HFFc6 (cell line): ENCODE measurements at places on chromosomes 3 and 15.

GRCh38 chr3:193593668-193594030, 641 bp downstream of the OPA1 start:
- DNase-seq: peak; percentile 11

GRCh38 chr15:56174649-56175048, 69.0 kb downstream of the RFX7 start:
- no peak for DNase-seq

- peak; percentile 82 for DNase-seq
Observed at GRCh38 chr3:185200639-185201038, 47.8 kb upstream of the C3orf70 start.

DNA sequence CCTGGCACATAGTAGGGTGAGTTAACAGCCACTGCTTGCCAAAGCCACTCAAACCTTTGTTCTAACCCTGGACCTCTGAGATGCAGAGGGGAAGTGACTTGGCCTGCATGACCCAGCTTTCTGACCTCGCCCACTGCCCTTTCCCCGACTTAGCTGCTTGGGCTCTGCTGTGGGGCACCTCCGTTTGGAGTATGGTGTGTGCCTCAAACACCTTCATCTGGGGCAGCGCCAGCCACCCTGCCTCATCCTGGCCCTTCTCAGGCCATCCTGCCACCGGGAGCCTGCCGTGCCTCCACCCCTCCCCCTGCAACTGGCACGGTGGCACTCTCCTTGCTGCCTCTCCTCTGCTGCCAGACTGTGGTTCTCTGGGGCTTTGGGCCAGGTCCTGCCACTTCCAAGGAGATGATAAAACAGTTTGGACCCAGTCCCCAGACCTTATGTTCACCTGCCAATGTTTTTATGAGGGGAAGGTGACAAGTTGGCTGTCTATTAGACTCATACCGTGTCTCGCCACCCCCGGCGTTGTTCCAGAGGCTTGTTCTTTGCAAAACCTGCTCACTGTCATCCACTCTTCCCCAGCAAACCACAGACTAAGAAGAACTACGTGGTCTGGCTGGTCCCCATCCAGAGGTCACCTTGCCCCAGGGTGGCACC, 32.2 kb downstream of the SLC6A6 start:
- DNase-seq: no peak

GRCh38 chr3:110528305-110529121, 543.1 kb upstream of the NECTIN3 start:
- DNase-seq: no peak

GRCh38 chr3:123464211-123464610, 15.3 kb upstream of the ADCY5 start:
- no peak for DNase-seq

DNA sequence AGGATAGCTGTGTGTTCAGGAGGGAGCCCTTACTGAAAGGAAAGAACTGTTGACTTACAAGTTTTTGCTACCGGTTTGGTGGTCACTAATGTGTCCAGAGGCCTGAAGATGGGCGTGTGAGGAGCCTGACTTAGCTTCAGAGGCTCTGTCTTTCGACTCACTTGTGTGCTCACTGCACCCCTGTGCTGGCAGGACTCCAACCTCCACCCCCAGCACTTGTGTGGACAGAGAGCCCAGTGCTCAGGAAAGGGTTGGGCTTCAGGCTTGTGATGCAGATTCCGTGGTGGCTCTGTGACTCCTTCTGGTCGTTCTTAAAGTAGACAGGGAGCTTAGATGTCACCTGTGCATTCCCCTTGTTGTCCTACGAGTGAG, 100.9 kb downstream of the PGPEP1L start:
- peak; percentile 15 for DNase-seq

DNA sequence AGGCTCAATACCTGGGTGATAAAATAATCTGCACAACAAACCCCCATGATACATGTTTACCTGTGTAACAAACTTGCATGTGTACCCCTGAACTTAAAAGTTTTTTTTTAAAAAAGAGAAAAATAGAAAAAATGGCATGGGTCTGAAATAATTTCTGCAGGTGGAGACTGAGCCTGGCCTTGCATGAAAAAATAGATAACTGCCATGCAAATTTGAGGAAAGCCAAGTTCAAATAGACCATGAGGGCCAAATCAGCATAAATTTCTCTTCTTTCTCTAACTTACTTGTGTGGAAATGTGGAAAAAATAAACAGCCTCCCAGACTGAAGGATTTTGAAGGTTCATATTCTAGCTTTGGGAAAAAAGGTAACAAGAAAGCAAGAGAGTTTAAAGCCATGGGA, 744 bp upstream of the ACKR4 start:
- no peak for DNase-seq

DNA sequence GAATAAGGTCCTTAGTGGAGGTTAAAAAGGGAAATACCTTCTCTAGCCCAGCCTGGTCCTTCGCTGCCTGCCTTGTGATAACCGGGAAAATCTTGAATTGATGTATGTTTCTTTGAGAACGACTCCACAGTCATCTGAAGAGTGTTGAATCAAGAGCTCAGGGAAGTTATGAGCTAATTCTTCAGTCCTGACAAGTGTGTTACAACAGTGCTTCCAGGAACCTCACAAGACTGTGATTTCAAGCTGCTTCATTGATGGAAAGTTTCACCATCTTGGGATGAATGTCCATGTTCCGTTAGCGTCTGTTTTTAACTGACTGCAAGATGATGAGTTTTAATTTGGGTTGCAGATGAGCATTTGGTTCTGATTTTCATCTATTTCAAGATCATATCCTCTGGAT, 12.4 kb downstream of the TMEM41A start:
- DNase-seq: no peak

GRCh38 chr3:58746758-58747157, 80.2 kb upstream of the FAM3D start:
- no peak for DNase-seq

GRCh38 chr3:45095916-45096526, 50.2 kb downstream of the CDCP1 start:
- DNase-seq: no peak

- peak; percentile 77 for DNase-seq
Observed at GRCh38 chr3:45915518-45916231, 27.6 kb upstream of the CXCR6 start.

GRCh38 chr3:133891662-133892378, 3.9 kb downstream of the RAB6B start:
- no peak for DNase-seq

GRCh38 chr15:82537351-82537908, 2.8 kb downstream of the RPS17 start:
- no peak for DNase-seq

- peak; percentile 95 for DNase-seq
Observed at GRCh38 chr3:149339931-149340309, 6.5 kb upstream of the TM4SF18 start.

DNA sequence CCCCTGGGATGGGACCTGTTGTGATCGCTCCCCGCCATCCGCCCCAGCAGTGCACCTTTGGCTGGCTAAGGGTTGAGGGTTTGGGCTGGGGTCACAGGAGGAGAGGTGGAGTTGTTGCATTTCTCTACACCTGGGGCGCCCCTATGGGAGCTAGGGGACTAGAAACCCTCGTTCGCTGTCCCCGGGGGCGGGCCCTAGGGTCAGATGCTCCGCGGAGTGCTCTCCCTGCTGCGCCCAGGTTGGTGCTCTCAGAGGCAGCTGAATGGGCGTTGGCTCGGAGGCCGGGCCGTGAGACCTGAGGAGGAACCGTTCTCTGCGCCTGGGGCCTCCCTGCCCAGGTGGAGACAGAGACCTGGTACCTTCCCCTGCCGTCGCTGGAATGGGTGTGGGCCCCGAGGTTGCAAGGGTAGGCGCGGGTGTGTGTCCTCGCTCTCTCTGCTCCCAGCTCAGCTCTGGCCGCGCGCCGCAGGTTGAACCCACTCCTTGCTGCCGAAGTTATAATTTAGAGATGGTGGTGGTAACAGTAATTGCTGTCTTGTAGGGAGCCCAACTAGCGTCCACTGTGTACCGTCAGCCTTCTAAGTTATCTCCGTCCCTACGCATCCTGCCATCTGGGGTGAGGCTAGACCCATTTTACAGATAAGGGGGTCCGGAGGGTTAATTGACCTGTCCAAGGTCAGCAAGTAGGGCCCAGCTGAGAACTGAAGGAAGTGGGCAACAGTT, 965 bp downstream of the FLNB start:
- DNase-seq: no peak

- no peak for DNase-seq
Observed at GRCh38 chr3:43689766-43690399, 855 bp upstream of the ABHD5 start.

- peak; percentile 58 for DNase-seq
Observed at GRCh38 chr15:82139823-82140268, 94.0 kb upstream of the MEX3B start.

DNA sequence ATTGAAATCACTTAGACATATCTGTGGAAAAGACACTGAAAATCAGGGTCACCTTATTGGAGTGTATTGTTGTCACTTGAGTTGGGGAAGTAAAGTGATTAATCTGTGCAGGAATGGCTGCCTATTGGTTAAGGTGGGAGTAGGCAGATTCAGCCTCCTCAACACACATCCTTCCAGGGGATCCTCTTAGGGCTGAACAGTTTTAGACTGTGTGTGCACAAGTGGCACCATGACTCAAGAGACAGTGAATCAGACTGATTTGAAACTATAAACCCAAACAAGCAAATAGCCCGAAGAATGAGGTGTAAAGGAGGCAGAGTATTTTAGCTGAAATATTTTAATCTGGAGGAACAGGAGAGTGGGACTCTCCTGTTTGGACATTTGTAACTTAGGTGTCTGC, 4.9 kb downstream of the ABHD17C start:
- peak; percentile 35 for DNase-seq

- no peak for DNase-seq
Observed at GRCh38 chr3:116474801-116475200, 29.5 kb upstream of the LSAMP start.

- DNase-seq: no peak
Observed at GRCh38 chr3:11521167-11521566, 122.5 kb downstream of the VGLL4 start.

DNA sequence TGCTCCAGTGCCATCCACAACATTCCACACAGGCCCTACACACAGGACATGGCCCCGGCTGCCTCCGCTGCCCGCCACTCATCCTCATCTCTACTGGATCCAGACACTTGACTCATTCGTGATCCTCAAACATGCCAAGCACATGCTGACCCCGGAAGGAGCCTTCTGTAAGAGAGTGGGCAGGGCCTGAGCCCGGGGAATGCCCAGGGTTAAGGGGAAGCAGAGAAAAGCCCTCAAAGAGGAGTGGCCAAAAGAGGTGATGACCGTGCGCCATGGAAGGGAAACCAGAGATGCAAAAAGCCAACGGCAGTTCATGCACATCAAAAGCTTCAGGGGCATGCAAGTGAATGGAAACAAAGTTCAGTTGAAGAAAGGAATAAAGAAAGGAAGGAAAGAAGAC, 46.1 kb downstream of the RFTN1 start:
- no peak for DNase-seq

DNA sequence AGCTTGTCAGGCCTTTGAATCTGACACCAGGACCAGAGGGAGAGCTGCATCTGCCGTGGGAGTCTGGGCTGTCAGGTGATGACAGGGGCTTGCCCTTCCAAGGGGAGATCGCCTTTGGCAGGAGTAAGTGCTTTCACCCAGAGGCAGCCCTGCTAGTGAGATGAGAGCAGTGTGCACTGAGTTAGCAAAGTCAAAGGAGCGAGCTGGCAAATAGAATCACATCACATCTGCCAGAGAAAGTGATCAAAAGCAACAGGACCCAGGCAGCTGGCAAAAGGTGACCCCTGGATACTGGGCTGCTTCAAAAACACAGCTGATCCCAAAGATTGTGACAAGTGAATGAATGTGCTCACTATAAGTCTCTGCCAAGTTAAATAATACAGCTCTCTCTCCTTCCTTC, 36.1 kb upstream of the PYDC2 start:
- DNase-seq: no peak

DNA sequence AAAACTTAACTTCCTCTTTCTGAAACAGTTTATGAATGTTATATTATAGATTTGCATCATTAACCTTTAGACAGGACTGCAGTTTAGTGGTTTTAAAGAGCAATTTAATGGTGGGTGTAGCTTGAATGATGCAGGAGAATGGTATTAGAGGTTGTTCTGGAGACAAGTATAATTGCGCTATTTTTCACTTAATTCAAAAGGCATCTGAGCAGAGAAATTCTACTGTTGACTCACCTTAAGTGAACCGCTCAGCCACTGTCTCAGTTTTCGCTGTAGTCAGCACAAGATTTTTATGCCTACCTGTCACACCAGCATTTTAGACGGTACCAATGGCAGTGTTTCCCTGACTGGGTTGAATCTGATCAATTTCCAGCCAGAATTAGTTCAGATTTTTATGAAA, 348.8 kb upstream of the DCBLD2 start:
- DNase-seq: peak; percentile 81

DNA sequence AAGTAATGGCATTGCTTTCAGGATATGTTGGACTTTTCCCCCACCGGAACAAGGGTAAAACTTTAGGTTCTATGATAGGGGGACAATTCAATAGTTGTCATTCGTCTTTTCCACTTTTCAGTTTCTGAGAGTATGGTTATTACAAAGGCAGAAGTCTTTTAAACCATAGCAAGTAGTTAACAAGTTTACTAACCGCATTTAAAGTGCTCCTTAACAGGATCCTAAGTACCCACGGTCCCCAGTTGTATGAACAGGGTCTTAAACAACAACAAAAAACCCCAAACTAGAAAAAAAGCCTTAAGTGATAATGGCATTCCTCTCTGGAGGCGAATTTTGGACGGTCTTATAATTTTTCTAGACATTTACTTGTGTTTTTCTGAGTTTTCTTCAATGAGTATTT, 831 bp downstream of the IFT57 start:
- no peak for DNase-seq

GRCh38 chr3:126132751-126133511, 47.5 kb downstream of the ALDH1L1 start:
- no peak for DNase-seq

DNA sequence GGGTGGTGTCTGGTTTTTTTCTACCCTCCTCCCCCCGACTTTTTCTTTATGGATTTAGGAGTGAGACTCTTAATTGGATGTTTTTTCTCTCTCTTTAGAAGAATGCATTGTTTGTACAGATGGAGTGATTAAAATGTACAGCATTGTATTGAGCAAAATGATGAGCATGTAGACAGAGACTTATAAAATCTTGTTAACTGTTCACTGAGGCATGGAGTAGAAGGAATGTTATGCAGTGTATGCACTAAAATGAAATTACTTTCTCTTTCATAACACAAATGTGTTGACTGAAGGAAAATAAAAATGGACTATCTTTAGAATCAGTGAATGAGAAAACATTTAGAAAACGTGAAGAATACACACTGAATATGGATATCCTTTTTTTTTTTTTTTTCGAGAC, 39.8 kb downstream of the ZFAND6 start:
- DNase-seq: no peak

- DNase-seq: no peak
Observed at GRCh38 chr3:39469945-39470344, 2.5 kb downstream of the MOBP start.

GRCh38 chr3:36372534-36372935, 7.8 kb upstream of the STAC start:
- DNase-seq: no peak

- DNase-seq: peak; percentile 23
Observed at GRCh38 chr3:136545664-136546268, 206.4 kb downstream of the STAG1 start.

GRCh38 chr15:41597787-41598186, 38.8 kb downstream of the TYRO3 start:
- no peak for DNase-seq
